NK-92 treated with Interleukin-12 subunit alpha and Interleukin-12 subunit beta, amount 100 ng/mL, for 24 hours (cell line): ENCODE measurements at places on chromosomes 3 and 15.

- DNase-seq = no peak
These were observed 99.6 kb downstream of the SLC25A26 start for GRCh38 chr3:66320390-66320789.

- DNase-seq = no peak
These were observed 100.1 kb upstream of the TPM1 start for GRCh38 chr15:62942428-62942827.

- DNase-seq = no peak
These were observed 71.1 kb downstream of the EPHB3 start for GRCh38 chr3:184632551-184633236.

DNA sequence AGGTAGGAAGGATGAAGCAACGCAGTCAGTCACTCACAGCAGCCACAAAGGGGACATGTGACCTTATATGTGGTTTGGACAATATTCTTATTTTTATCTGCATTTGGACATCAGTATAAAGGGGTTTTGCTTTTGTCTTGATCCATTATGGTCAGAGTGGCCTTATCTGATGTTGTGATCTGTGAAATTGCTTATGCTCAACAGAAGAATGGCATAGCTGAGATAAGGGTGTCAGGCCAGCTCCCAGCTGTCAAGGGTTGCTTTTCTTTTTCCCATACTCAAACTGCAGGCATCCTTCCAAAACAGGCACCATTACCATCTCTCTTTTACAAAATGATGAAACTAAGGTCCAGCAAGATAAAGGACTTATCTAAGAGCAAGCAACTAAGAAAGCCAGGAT lies 28.1 kb downstream of the DCLK3 start:
- DNase-seq = no peak

- no peak for DNase-seq
These were observed 98.6 kb downstream of the MYRIP start for GRCh38 chr3:39907981-39908380.

- no peak for DNase-seq
These were observed 52.8 kb downstream of the RGMA start for GRCh38 chr15:93035953-93036810.

- no peak for DNase-seq
These were observed 74.9 kb downstream of the SIDT1 start for GRCh38 chr3:113607219-113607596.
